ENCODE measurements at places on chromosomes 11 and 22.

DNA sequence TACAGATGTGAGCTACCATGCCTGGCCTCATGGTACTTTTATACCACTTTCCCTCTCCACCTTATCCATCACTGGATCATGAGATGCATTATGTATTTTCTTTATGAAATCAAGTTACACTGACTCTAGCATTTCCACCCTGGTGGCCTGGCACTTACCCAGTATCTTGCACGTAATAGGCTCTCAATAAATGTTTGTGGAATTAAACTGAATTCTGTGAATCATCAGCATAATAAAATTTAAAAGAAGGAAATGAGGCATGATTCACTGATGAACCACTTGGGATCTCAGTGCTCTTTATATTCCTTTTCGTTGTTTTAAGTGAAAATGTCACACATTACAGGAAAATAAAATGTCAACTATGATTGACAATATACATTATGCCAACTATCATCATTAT lies 25.1 kb downstream of the ADM start:
- DNase-seq: no peak

DNA sequence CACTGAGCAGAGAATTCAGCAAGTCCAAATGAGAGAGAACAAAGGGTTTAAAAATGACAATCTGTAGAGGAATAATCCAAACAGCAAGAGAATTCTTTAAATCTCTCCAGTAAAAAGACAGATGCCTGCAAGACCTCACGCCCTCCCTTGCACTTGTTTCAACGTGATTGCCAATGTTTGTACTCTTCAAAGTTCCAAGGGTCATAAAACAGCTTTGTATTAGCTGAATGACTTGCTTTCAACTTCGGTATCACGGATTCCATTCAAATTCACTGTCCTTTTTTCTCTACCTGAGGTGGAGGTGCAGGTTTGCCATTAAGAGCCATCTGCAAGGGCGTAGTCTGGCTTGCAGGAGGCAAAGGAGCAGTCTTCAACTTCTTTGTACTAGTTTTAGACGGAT lies 41.1 kb upstream of the CHRNA10 start:
- DNase-seq: no peak

- no peak for DNase-seq
Measured at GRCh38 chr11:9344061-9344680, 29.8 kb upstream of the TMEM41B start.

GRCh38 chr11:62451241-62451621 lies 32.4 kb downstream of the SCGB1A1 start:
- no peak for DNase-seq

DNA sequence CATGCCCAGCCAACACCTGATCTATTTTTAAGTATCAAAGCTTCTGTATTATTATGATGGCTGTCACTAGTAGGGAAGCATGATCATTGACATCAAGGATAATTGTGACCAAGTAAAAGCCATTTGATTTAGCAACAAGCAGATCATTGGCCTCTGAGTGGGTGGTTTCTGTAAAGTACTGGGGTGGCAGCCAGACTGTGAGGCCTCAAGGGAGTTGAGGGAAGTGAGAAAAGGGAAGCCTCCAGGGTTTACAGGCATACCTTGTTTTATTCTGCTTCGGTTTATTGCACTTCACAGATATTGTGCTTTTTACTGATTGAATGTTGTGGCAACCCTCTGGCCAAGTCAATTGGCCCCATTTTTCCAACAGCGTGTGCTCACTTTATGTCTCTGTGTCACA lies 60.1 kb downstream of the PRR5L start:
- DNase-seq: peak; percentile 34

DNA sequence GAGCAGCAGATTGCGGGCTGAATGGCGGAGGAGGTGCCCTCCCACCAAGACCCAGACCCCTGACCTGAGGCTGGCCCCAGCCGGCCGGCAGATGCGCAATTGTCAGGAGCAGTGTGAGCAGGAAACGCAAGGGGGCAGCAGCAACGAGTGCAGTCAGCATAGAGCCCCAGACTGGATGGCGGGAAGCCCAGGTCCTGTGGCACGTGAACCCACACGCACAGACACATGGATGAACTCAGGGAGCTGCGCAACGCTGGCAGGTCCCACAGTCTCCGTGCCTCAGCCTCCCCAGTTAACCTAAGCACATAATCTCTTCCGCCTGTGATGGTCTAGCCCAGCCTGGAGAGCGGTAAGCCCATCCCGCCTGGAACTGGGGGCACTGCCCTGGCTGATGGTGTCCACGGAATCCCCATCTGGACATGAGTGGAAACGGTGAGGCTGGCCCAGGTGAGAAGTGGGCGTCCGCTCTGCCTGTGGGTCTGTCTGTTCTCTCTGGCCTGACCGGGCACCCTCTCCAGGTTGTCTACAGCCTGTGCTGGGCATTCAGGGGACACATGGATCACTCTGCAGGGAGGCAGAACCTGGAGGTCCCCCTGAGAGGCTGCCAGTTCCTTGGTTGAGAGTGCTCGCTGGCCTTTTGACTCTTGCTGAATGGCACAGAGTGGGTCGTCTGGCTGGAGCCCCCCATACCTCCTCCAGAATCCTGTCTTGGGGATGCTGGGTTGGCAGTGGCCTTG lies 626 bp upstream of the TBX10 start:
- DNase-seq: peak; percentile 12

DNA sequence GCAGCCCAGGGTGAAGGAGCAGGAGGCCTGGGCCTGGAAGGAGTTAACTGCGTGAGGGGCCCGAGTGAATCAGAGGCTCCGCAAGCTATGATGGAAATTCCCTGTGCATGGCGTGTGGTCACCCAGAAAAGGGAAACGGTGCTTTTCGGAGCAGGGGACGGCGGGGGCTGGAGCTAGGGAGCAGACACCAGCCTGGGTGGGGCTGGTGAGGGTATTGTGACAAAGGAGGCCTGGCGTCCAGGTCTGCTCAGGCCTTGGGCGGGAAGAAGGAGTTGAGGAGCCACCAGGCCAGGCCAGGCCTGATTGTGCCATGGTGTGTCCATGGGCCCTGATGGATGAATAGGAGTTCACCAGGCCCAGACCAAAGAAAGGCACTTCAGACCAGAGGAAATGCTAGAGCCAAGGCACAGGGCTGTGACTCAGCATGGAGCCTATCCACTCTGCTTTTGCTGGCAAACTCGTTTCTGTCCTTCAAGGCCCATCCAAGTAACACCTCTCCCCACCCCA lies 12.8 kb upstream of the SPI1 start:
- no peak for DNase-seq

- no peak for DNase-seq
Measured at GRCh38 chr11:95231881-95232605, 1.0 kb upstream of the SESN3 start.

GRCh38 chr22:34437140-34437539 lies 516.9 kb upstream of the LARGE1 start:
- DNase-seq: no peak

- no peak for DNase-seq
Measured at GRCh38 chr22:44269117-44269498, 43.6 kb downstream of the SHISAL1 start.

- DNase-seq: no peak
Measured at GRCh38 chr11:109048098-109048497, 373.9 kb upstream of the C11orf87 start.

GRCh38 chr11:69707176-69707575 lies 3.4 kb upstream of the FGF19 start:
- DNase-seq: no peak

DNA sequence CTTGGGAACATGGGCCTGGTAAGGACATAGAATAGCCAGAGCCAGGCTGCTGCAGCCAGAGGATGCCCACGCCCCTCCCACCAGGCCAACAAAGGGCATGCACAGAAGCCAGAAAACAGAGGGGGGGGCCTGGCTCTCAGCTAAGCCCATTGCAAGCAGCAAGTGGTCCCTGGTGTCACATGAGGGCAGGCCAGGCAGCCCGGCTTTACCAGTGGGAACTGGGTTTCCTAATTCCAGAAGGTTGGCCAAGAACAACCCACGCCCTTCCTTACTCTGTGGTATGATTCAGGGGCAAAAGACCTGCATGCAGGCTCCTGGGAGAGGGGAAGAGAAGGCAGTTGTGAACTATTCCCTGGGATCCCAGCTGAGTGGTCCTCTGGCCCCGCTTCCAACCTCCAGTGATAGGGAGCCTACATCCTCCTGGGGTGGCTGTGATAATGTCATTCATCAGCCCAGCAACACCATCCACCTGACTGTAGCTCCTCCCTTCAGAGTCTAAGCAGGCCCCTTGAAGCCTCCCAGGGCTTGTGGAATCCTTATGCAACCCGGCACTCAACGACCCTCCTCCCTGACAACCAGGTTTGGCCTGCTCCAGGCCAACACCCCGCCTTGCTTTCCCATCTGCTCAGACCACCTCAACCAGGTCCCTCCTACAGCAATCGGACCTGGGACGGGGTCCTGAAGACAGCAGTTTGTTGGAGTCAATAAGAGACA lies 62.1 kb upstream of the LMO1 start:
- DNase-seq: no peak

DNA sequence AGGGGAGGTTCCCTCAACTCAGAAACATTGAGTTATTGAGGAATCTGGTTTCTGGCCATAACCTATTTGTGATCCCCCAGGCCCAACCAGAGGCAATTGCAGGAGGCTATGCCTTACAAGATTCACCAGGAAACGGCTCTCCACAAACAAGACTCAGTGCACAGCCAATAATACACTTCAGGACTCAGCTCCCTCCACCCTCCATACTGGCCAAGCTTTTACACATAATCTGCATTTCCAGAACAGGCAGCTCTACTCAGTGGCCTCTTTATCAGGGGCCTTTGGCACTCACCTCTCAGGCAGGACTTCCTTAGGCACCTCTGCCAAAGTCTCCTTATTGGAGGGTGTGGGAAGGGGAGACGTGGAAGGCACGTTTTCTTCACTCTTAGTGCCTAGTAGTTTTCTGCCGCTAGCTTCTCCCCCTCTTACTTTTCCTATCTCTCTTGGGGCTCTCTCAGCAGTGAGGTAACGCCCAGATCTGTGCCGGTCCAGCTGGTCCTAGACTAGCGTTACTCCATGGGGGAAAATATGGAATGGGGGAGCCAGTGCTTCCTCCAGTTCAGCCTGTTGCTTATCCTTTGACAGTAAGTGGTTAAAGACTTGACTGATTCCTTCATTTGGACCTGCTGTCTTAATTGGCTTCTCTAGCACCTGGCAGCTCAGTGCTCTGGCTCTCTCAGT lies 62.8 kb upstream of the ANO3 start:
- no peak for DNase-seq

- DNase-seq: peak; percentile 97
Measured at GRCh38 chr22:50190941-50191741, 5.4 kb downstream of the TRABD start.

- no peak for DNase-seq
Measured at GRCh38 chr11:16359369-16359768, 3.0 kb upstream of the SOX6 start.

DNA sequence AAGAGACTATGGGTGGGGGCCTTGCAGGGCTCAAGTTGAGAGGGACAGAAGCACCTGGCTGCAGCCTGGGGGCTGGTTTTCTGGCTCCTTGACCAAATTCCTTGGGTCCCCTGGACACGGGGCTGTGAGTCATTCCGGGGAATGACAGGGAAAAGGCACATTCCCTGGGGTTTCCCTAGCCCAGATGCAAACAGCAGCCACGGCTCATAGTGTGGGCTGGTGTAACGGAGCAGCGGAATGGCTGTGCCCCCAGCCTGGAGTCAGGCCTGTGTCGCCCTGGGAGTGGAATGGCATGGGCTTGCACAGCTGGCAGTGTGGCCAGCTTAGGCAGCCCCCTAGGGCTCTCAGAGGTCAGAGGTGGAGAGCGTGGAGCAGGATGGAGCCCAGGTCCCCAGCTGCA lies 77.6 kb upstream of the KCNQ1OT1 start:
- no peak for DNase-seq

DNA sequence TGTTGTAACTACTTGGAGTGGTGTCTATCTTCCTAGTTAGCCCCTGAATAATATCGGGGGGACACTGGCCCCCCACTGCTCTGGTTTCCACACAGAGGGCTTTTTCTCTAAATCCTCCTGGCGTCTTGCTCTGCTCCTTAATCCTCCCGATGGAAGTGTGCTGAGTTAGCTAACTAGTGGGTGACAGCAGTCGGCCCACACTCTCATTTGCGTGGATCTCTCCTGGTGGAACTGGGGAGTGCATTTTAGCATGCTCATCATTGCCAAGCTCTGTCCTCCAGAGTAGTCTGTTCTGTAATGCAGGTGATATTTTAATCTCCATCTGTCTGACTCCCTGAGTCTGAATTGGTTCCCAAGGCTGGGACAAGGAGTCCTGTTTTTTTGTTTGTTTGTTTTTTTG lies 46.1 kb upstream of the RASSF10 start:
- no peak for DNase-seq

GRCh38 chr22:19117111-19117512 lies 5.1 kb downstream of the DGCR2 start:
- no peak for DNase-seq

DNA sequence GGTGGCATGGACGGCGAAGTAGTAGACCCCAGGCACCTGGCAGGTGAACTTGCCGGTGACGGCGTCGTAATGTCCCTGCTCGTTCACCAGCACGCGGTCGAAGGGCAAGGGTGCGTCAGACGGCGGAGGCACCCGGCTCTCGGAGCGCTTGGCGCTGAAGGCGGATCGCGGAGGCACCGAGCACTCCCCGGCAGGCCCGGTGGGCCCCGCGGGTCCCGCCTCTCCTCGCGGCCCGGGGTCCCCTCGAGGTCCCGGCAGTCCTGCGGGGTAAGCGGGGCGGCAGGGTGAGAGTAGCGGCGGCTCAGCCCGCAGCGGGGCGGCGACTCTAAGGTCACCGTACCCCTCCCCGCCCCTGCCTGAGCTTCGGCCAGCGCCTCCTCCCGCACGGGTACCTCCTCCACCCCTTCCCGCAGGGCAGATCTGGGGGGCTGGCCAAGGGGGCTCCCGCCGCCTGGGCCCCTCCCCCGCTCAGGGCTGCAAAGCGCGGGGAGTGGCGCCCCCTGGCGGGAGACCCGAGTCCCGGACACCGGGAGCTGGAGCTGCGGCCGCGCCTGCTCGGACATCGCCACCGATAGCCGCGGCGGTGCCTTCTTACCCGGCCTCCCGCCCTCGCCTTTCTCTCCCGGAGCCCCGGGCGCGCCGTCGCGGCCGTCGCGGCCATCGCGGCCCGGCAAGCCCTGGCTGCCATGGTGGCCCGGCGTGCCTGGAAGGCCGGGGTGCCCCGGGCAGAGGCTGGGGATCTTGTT lies 921 bp downstream of the C1QTNF5 start:
- DNase-seq: no peak

GRCh38 chr11:126585774-126586491 lies 230.4 kb downstream of the ST3GAL4 start:
- no peak for DNase-seq

DNA sequence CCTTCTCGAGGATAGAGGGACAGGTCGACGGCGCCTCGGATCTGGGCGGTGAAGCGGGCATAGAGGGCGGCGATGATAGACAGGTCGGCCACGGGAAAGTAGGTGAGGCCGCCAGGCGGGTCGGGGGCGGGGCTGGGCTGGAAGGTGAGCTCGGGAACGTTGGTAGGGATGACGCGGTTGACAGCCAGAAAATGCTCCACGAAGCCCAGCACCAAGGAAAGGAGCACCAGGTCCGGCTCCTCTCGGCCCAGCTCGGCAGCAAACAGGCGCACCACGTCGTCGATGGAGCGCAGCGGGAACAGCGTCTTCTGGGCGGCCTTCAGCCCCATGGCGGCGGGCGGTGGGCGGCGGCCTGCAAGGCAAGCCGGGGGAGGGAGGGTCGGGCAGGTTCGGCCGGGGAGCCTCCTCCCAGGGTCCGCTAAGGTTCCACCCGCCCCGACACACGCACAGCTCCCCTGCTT lies 540 bp downstream of the MEN1 start:
- no peak for DNase-seq
